ENCODE measurements at places on chromosomes 12 and 14.

GRCh38 chr12:30965613-30965985 lies 39.1 kb downstream of the TSPAN11 start:
- no peak for DNase-seq

GRCh38 chr14:60165547-60165876 lies 314 bp upstream of the DHRS7 start:
- DNase-seq: no peak

DNA sequence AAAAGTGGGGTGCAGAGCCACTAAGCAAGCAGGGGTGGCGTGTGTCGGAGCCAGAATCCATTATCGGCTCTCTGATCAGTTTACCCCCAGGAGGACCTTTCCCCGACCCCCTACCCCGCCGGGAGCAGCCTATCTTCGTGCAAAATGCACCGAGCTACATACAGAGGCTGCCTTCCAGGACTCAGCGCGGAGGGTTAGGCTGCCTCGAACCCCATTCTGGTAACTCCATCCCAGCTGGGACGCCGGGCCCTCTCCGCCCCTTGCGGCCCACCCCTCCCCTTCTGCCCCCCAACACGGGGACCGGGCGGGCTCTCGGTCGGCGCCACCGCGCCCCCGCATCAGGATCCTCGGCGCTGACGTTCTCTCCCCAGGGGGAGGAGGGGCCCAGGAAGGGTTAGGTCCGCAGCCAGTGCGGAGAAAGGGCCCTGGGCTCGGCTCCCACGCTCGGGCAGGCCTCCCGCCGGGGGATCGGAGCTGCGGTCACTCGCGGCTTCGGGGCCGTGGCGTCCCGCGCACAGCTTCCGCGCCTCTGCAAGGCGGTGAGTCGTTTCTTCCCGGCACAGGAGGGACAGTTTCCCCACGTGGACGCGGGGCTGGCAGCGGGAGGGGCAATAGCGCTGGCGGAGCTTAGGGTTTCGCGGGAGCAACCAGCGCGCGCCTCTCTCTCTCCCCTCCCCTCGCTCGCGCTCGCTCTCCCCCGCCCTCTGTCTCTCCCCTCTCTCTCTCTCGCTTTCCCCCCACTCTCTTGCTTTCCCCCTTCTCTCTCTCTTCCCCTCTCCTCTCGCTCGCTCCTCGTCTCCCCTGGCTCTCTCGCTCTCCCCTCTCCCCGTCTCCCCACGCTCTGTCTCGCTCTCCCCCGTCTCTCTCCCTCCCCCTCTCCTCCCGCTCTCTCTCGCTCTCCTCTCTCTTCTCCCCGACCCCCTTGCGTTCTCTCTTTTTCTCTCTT lies 12.5 kb upstream of the MAP3K9 start:
- DNase-seq: peak; percentile 54

DNA sequence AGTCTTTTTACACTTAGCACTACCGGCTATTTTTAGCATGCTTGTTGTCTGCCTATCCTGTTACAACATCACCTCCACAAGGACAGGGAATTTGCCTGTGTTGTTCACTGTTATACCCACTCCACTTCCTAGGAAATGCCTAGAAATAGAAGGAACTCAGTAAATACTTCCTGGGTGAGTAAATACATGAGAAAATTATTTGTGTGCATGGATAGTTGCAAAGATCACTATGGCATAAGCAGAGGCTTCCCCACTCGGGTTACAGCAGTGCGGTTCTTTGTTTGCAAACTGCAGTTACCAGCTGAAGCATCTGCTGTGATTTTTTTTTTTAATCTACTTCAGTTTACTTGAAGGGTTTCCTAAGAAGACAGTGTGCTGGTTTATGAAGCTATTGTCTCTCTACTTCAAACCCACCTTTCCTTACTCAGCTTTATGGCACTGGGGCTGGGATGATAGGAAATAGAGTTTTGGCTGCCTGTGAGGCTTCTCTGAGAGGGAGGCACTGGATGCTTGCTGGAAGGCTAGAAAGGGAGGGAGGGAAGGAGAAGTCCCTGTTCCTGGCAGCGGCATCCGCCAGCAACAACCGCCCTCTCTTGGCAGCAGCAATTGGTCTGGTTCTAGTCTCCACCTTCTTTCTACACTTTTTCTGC lies 29.0 kb downstream of the PDE6H start:
- DNase-seq: no peak

GRCh38 chr14:75725481-75725880 lies 64.4 kb downstream of the TTLL5 start:
- DNase-seq: no peak
